ENCODE measurements at places on chromosomes 5 and 9.

DNA sequence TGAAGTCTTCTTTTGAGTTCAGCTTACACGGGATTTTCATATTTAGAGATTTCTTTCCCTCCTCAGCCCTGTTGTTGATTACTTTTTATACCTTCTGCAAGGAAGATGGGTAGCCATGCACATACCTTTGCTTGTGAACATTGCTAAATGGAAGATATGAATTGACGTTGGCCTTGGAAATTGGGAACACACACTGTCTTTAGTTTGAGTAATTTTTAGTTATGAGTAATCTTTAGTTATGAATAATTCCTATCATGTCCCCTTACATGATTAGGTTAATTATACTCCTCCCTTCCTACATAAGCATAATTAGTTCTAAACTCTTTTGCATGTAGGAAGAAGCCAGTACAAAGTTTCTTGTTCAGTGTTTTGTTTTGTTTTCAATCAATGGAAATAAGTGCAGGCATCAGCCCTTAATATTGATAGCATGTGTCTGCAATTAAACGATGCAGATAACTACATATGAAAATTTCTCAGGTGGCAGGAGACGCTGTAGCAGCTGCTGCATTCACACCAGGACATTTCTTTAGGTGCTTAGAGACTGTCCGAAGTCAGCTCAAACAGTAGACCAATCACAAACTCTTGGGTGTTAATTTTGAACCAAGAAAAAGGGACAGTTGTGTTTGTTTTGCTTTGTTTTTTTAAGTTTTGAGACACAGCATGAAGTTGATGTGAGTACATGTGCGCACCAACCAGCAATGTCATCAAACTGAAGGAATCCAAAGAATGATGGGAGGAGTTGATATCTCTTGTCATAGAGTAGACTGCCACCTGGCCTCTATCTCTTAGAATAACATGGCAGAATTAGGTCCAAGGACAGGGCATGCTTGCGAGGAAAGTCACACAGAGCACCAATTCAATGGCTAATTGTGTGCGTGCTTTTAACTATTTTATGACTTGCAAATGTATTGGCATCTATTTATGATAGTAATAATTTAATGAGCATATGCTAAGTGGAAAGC is 51.4 kb downstream of the SMARCA2 start:
- DNase-seq = no peak

DNA sequence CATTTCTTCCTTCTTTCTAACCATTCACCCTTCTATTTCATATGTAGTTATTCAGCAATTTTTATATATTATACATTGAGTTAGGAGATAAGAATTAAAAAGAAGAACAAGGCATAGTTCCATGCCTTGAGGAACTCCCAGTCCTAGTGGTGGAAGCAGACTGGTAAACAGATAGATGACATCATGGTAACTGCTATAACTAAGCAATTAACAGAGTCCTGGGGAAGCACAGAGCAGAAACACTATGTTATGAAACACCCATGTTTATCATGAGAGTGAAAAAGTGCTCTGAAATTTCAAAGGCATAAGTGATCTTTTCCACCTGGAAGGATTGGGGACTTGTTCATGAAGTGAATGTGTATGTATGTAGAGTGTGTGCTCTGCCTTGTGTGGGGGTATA is 14.6 kb downstream of the PAPPA start:
- DNase-seq = no peak

- DNase-seq = peak; percentile 83
These were observed at the start of gene SKP1 for GRCh38 chr5:134176511-134177368. TSS of gene SKP1 (minus strand) at chr5:134176950. CDS start at chr5:134174022, 2,928 bp downstream.

GRCh38 chr5:149153751-149154610 is 12.7 kb downstream of the ABLIM3 start:
- DNase-seq = no peak

GRCh38 chr9:29966247-29966646 is 2393.0 kb upstream of the C9orf72 start:
- no peak for DNase-seq

- DNase-seq = no peak
These were observed 17.8 kb downstream of the PHF2 start for GRCh38 chr9:93594041-93594756.

DNA sequence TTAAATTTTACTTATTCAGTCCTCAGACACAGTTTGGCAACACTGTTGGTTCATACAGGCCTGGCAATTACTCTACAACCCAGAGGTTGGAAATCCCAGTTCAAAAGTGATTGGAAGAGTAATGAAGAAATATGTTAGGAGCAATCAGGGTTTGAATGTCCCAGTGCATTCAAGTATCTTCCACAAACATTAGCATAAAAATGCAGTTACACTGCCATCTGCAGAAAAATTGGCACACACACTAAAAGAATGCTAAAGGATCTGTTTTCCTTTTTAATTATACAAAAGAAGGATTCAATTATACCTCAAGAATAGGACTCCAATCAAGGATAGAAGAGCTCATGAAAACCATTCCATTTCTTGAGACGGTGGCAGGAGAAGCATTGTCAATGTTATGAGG is 130.2 kb downstream of the DNAH5 start:
- no peak for DNase-seq

DNA sequence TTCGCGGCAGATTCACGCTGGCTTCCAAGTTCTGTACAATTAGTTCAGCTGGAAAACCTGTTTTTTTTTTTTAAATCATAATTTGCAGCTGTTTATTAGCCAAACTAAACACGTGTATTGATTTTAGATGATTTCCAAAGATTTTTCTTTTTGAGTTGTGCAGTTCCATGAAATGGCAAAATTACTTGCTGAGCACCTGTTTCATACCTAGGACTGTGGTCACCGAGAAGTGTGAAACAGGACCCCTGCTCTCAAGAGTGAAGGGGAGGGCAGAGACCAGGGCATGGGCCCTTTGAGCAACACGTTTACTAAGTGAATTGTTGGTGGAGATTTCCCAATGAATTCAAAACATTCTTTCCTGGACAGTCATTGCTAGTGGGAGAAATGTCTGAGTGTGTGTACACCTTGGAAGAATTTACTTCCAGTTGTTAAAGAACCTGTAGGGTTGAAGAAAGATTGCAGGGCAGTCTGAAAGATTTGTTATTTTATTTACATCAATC is 688 bp downstream of the SNX24 start:
- DNase-seq = no peak

DNA sequence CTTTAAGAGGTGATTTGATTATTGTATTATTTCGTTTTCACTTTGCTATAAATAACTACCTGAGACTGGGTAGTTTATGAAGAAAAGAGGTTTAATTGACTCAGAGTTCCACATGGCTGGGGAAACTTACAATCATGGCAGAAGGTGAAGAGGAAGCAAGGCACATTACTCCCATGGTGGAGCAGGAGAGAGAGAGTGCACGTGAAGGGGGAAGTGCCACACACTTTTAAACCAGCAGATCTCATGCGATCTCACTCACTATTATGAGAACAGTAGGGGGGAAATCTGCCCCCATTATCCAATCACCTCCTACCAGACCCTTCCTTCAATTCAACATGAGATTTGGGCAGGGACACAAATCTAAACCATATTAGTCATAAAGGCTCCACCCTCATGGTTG is 36.1 kb upstream of the NDFIP1 start:
- DNase-seq = no peak

- no peak for DNase-seq
These were observed 70.9 kb downstream of the EGFLAM start for GRCh38 chr5:38329132-38329715.

DNA sequence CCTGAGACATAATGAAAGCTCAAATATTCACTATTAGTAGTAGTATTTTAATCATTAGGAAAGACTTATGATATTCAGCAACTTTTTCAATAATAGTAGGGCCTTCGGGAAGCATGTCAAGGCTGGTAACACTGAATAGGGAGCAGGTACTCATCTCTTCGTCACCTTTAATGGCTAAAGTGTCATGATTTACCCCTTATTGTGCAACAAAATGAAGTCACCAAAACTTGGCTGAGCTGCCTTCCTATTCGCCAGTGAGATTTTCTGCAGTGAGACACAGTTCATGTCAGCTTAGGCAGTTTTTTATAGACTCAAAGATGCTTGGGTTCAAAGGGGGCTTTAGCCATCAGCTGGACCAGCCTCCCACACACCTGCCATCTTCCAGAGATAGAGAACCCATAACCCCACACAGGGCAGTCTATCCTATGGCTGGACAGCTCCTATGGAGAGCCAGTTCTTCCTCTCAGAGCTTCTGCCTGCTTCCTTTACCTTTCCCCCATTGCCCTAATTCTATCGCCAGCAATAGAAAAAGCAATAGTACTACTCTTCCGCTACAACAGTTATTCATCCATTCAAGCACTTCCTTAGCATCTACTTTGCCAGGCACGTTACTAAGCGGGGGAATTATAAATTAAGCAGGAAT is 2.3 kb upstream of the CPLX2 start:
- DNase-seq = no peak

- no peak for DNase-seq
These were observed 230.2 kb upstream of the PAPPA start for GRCh38 chr9:115923410-115923809.

GRCh38 chr9:130519927-130520326 is 59.5 kb upstream of the FUBP3 start:
- no peak for DNase-seq

- DNase-seq = no peak
These were observed 145.9 kb downstream of the PRELID2 start for GRCh38 chr5:145689235-145689634.

- DNase-seq = no peak
These were observed 376 bp downstream of the ANKRD18B start for GRCh38 chr9:33524306-33524947.

GRCh38 chr9:1878811-1879210 is 136.3 kb upstream of the SMARCA2 start:
- DNase-seq = no peak

GRCh38 chr9:69425136-69425801 is 100.3 kb downstream of the ENTREP1 start:
- no peak for DNase-seq

DNA sequence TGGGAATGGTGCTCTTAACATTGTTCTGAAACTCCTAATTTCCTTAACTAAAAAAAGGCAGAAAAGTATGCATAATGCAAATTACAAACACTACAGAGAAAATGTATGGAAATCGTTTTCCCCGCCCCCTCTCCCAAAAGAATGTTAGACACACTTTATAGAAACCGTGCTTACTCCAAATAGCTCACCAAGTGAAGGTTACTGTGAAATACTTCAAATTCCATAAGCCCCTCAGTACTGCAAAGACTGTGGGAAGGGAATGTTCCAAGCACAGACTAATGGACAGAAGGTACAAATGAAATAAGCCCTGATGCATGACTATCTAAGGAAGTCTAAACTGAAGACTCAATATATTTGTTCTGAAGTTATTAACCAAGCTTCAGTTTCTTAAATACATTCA is 12.5 kb downstream of the MAPKAP1 start:
- DNase-seq = no peak

GRCh38 chr5:17748201-17748600 is 113.9 kb downstream of the TAF11L14 start:
- DNase-seq = no peak

DNA sequence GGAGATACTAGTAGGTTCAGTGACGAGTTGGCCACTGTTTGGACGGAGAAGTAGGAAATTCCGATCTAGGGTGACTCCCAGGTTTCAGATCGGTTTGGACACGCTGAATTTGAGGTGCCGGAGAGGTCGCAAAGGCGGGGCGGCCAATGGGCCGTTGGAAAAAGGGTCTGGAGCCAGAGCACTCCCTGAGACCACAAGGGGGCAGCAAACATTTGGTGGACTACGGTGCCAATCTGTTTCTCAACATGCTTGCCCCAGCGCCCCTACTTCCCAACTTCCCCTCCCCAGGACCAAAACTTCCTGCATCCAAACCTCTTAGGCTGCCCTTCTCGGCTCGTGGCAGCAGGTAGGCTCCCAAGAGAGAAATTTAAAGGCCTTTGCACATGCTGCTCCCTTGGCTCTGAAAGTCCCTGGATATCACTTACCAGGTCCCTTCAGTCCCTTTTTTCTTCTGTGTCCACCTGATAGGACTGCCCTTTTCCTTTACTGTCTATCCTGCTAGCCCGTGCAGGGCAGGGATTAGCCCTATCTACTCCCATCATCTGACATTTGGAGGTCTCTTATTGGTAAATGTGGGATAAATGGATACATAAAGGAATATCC is 992 bp upstream of the RPP25L start:
- DNase-seq = peak; percentile 80

DNA sequence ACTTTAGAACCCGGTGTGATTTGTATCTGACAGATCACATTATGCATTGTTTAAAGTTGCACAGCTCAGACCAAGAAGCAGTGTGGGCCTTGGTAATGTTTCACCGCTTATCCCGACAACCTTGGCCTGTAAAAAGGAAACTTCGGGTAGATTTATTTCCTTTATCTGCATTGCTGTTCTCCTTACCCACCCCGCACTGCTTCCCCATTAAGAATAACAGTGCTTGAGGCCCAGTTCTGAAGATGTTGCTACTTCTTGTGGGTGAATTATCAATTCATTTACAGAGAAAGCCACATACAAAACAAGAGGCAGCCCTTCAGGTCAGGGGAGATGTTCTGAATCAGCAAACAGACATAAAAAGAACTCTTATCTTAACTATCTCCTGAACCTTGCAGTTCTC is 8.4 kb downstream of the SMARCA2 start:
- peak; percentile 27 for DNase-seq

Data from stimulated activated CD4-positive, alpha-beta T cell treated with anti-CD3 and anti-CD28 coated beads, Interleukin-4, amount 100 ng/mL, for 24 hours (primary cell).